ENCODE measurements at places on chromosomes 5 and 9.

DNA sequence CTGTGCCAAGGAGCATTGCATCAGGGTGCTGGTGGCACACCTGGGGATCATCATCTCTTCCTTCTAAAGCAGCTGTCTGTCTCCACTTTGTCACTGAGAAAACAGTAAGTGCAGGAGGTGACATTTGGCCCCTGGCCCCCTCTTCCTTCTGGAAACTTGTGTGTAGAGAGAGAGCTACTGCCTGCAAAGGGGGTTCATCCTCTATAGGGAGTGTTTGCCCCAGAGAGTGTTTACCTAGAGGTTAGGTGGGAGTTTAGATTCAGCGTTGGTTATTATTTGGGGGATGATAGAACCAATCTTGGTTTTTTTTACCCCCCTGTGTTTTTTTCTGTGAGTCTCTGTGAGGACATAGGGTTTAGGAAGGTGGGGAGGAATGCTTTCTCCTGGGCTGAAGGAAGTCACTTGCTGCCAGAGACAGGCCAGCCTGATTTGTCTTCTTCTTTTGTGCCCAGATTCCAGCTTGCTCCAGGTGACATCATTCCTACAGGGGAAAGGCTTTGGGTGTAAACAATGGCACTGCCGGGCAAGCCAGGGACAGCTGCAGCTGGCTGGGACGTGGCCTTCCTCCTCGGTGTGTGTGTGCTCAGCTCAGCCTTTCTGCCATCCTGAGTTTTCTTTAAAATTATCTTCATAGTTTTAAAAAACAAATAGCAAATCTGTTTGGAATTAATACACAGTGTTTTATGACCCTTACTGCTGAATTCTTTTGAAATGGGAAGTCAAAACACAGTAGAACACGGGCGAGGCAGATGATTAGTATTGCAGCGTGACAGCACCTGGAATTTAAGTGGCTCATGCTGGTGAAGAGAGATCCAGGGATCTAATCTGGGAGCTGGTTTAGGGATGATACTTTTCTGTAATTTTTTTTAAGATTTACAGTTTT, 24.5 kb downstream of the PRRC2B start:
- DNase-seq, result no peak

GRCh38 chr5:74141053-74141452, 499.5 kb downstream of the ENC1 start:
- no peak for DNase-seq

- DNase-seq, result no peak
Observed at GRCh38 chr5:138038826-138039225, 5.9 kb upstream of the FAM13B start.

DNA sequence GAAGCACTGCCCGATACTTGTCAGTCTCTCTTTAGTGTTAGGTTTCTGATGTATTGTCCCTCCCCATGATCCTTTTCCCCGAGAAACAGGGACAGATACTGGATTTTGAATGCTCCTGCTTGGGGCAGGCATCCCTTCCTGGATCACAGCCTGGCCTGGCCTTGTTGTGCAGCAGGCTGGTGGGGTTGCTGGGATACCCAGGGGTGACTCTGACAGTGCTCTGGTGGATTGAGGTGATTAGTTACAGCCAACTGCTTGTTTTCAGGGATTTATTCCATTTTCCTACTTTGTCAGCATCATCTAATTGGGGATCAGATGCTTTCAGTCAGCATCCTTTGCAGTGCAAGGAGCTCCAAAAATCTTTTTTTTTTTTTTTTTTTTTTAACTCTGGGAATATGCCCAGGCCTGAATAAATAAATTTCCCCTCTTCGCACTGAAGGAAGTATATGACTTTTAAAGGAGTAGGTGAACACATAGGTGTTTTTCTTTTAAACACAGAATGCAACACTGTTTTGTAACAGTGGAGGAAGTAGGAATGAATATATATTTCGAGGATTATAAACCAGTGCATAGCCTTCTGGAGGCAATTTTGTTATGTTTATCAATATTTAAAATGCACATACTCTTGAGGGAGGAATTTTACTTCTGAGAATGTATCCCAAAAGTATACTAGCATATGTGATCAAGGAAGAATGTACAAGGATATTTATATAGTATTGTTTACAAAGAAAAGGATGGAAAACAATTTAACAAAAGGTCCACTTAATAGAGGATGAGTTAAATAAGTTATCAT, 127.3 kb upstream of the ELL2 start:
- no peak for DNase-seq

GRCh38 chr9:99031994-99032393, 72.9 kb upstream of the TGFBR1 start:
- no peak for DNase-seq

GRCh38 chr5:175772747-175773533, 98.4 kb upstream of the CPLX2 start:
- DNase-seq, result no peak

DNA sequence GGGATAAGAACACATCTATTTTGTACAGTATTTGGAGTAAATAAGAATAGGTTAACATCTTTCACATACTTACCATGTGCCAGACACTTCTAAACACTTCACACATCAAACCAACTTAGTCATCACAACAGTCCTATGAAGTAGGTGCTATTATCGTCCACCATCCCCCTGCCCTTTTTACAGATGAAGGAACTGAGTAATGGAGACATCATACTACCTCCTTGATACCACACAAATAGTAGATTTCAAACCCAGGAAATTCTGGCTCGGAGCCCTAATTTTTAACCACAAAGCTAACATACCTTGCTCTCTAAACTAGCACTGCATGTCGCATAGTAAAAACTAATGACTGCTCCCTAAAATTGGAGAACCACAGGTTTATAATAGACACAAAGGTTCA, 4.2 kb upstream of the ZNF366 start:
- no peak for DNase-seq

- DNase-seq, result peak; percentile 7
Observed at GRCh38 chr5:9644630-9645029, 14.5 kb upstream of the TAS2R1 start.

DNA sequence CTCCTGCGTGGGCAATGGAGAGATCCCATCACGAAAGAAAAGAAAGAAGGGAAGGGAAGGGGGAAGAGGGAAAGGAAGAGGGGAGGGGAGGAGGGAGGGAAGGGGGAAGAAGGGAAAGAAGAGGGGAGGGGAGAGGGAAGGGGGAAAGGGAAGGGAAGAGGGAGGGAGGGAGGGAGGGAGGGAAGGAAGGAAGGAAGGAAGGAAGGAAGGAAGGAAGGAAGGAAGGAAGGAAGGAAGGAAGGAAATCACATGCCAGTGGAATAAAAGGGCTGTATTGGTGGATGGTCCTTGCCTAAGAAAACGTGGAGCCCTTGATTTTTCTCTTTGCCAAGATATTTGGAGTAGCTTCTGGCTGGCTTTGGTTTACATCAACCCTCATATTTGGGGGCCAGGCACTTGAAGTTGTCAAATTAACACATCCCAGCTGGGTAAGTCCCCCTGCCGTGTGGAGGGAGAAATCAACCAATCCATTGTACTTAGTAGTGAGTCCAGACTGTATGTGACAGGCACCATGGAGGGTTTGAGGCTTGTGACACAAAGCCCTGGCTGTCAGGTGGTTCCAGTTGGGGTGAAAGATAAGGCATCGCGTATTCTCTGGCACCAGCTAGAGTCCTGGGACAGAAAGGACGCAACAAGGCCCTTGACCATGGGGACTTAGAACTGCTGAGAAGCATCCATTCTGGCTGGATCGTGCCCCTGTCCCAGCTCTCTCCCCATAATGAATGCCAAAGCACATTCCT, 23.7 kb downstream of the IDNK start:
- DNase-seq, result no peak

DNA sequence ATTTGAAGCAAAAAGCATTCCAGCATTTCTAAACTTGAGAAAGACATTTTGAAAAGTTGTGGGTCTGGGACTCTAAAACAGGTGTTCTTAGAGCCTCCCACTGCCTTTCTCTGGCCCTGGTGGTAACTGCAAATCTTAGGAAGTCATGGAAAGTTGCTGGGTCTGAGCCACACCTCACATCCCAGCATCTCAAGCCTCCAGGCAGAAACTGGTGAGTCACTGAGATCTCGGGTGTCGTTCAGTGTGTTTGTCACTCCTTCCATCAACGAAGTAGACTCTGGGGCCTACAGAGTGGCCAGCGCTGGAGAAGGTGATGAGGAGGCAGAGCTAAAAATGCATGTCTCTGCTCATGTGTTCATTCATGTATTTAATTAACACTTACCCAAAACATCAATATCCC, 59.6 kb upstream of the C5orf58 start:
- no peak for DNase-seq

GRCh38 chr5:139740138-139740991, 55.2 kb upstream of the PSD2 start:
- no peak for DNase-seq

DNA sequence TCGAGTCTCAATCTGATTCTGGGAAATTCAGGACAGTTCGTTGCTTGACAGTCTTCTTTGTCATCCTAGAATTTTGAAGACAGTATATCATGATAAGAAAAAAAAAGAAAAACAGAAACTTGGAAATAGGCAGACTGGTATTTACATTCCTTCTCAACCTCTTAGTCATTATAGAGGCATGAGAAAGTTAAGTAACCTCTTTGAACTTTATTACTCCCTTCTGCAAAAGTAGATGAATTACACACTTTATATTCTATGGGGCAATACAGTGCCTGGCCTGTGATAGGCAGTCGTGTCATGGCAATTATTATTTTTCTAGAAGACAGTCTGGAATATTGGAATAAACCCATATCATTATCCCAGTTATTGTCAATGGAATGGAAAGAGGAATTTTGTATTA, 828.9 kb downstream of the TLR4 start:
- DNase-seq, result no peak

GRCh38 chr5:172690258-172691075, 49.4 kb downstream of the NEURL1B start:
- no peak for DNase-seq

- no peak for DNase-seq
Observed at GRCh38 chr5:173638126-173639040, 21.9 kb upstream of the BOD1 start.
